Mucosa of gallbladder (tissue), 1 donor: ENCODE measurements at places on chromosomes 6 and 20. TPM values are rescaled to one million over a fixed set of nuclear protein-coding genes. Genes with fewer than 3 reads are reported as not detected.

DNA sequence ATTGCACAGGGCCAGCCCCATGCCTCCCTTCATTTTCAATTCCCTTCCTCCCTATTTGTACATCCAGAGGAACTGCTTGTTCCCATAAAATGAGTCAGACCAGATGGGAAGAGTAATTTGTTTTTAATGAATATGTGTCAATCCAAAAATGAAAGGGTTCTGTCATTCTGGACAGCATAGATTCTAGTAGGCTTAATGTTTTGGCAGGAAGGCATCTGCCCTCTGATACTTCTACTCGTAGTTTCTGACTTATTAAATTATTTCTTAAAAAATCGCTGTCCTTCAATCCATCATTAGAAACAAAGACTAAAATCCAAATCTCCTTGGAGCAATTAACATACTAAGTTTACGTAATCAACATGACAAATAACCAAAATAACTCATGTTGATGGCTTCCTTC is 665.5 kb downstream of the TENT5A start:
- DNase-seq, result no peak

- DNase-seq, result peak; percentile 29
Observed at GRCh38 chr20:14919501-14920081, 582.2 kb upstream of the FLRT3 start.

DNA sequence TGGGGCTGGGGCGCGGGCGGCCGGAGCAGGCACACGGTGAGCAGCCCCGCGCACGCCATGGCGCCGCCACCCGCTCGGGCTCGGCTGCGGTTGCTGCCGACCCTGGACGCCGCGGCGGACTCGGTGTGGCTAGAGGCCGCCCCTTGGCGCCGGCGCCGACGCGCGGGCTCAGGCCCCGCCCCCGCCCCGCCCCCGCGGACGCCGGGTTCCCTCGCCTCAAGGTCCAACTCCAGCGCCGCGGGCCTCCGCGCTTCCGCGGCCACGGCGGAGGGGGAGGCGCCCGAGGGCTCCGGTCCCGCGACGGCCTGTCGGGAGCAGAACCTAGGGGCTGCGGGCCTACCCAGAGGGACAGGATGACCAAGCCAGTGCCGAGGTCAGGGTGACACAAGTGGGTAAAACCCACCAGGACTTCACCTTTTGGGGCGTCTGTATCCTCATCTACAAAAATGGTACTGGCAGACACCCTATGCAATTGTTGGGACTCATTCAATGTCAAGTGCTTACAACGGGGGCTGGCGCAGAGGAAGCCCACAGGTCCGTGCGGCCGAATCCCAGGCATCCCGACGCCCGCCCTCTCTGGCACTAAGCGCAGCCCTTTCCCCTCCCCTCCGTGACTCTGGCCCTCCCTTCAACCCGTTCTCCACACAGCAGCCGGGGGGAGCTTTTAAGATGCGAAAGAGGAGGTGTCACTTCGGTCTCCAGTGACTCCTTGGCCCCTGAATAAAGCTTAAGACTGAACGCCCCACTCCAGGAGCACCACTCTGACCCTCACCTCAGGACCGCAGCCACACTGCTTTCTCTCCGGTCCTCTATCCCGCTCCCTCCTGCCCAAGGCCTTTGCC is at the start of gene NECAB3:
Gene NECAB3 (minus strand): TSS at position 135 of the 842 bp plus-strand sequence. CDS start 76 bp downstream, at position 59.
- peak; percentile 84 for DNase-seq

RCAN2 gene
- 61.7 TPM for total RNA-seq

TUBB1 gene
- 0.09 TPM for total RNA-seq

GMNN gene
- total RNA-seq, result 10.8 TPM
